ENCODE measurements at places on chromosomes 11 and 22.

DNA sequence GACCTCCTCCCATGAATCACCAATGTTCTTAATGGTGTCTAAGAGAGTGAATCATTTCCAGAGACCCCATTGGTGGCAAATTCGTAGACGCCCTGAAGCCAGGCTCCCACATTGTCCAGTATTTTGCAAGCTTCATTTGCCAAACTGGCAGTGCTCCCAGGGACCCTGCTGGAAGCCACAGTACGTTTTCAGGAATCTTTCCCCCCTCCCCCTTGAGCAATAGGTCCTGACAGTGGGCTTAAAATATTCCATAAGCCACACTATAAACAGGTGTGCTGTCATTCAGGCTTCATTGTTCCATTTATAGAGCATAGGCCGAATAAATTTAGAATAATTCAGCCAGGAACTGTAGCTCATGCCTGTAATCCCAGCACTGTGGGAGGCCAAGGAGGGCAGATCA, 125.3 kb downstream of the MORC2 start:
- DNase-seq = no peak

DNA sequence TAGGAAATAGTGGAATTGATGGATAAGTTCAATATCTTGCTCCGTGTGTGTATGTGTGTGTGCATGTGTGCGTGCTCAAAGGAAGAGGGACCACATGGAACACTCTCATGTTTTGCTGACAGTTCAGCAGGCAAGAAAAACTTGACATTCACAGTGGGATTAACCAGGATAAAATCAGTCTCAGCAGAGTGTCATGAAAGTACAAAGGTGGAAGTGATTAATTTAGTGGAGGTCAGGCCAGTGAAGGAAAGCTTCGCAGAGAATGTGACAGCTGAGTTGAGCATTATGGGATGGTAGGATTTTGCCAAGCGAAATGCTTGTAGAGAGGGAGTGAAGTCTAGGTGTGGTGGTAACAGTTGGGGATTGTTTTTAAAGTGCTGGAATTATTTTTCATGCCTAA, 15.7 kb upstream of the FBXO3 start:
- no peak for DNase-seq

- no peak for DNase-seq
These were observed 11.3 kb downstream of the ARFGAP2 start for GRCh38 chr11:47165253-47165840.

- DNase-seq = no peak
These were observed 17.9 kb downstream of the CD5 start for GRCh38 chr11:61120099-61120705.

DNA sequence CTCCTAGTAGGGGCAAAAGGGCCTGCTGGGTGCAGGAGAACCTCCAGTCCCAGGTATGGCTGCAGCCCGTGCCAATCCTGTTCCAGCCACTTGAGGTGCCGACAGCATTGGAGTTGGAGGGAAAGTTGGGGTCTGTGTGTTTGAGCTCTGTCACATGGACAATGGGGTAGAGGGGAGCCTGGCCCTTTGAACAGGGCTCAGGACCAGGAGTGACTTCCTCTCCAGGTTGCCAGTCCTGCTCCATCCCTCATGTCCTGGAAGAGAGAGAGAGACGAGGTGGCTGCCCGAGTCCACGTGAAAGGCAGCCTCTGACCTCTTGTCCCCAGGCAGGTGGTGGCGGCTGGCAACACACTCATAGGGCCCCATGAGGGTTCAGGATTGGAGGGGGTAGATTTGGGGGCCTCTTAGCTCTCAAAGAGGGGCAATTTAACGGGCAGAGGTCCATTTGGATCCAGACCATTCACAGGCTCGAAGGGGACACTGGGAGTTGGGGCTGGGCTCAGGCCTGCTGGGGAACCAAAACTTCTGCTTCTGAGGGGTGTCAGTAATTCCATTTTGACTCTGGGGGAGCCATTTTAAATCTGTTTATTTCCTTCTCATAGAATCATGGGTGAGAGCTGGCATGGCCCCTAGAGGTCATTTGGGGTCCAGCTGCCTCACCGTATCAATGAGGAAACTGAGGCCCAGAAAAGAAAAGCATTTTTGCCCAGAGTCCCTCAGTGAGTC, 4.1 kb downstream of the ADORA2A start:
- no peak for DNase-seq

DNA sequence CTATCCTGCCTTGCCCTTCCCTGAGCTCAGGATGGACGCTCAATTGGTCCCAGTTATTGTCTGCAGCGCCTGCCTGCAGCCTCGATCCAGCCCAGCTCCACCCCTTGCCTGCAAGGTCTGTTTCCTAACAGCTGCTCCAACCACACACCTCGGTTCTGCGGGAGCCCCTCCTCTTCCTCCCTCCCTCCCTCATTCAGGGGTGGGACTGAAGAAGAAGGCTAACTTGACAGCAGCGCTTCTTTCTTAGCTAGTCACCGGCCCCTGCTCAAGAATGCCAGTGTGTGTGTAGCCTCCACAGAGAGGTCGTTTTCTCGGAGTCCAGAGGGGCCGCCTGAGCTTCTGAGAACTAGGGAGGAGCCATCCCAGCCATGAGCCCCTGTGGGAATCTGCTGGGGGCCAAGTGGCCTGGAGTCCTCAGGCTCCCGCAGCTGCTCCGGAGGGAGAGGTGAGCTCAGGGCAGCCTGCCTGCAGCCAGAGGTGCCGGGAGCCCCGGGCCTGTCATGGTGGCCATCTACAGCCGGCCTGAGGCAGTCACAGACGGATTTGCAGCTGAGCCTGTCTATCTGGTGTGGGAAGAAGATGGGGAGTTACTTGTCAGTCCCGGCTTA, 36.1 kb downstream of the LIMK2 start:
- peak; percentile 86 for DNase-seq

- no peak for DNase-seq
These were observed 34.7 kb downstream of the OPCML start for GRCh38 chr11:133497477-133498140.

DNA sequence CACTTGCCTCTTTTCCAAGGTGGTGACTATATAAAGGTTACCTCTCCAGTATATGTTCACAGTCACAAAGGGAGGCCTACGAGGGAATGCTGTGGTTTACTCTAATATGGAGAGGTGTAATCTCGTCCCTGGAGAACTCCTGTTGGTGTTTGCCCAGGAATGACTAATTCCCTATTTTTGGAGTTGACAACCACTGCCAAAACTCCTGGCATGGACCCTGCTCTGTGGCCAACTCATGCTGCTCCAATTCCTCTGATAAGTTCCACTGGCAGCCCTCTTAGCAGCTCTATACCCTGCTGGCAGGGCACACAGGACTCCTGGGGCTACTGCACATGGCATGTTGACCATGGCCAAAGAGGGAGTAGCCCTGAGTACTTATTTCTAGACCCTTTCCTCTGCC, 418.7 kb upstream of the ANO5 start:
- no peak for DNase-seq

- no peak for DNase-seq
These were observed 39.7 kb upstream of the ACCSL start for GRCh38 chr11:44008088-44008501.

DNA sequence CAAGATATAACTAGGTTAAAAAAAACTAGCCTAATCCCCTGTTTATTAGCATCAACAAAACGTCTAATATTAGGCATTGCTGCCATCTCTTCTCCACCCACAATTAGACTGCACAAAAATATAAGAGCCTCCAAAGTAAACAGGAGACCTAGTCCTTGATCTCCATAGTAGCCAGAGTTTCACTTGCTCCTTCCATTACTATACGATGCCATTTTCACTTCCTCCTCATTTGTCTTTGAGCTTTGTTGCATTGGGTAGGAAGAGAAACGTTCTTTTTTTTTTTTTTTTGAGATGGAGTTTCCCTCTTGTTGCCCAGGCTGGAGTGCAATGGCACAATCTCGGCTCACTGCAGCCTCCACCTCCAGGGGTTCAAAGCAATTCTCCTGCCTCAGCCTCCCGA, 42.3 kb upstream of the RDX start:
- no peak for DNase-seq

GRCh38 chr22:45358127-45358526, 48.4 kb downstream of the FAM118A start:
- DNase-seq = no peak

GRCh38 chr11:86811637-86812321, 11.4 kb downstream of the PRSS23 start:
- DNase-seq = no peak

DNA sequence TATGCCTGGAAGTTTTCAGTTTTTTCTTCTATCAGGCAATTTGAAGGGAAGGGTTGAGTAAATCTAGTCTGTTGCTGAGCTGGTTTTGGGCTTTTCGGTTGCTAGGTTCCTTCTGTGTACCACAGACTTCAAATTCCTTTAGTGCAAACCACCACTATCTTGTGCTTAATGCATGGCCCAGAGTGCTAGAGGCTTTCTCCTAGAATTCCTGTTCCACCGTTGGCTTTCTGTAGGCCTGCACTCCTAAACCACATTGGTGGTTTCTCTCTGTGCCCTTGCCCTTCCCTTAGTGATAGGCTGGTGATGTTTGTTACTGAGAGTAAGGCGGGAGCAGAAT, 47.1 kb upstream of the CTSC start:
- no peak for DNase-seq

DNA sequence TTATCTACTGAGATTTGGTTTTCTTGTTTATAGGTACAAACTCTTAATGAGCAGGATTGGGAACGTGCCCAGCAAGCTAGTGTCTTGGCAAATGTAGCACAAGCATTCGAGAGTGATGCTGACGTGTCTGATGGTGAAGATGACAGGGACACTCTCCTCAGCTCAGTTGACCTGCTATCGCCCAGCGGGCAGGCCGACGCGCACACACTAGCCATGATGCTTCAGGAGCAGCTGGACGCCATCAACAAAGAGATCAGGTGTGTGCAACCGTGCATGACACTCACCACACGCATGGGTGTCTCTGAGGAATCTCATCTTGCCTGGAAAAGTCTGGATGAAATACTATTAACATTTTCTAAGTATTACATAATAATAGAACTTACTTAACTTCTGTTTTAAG, 54.7 kb upstream of the CTTN start:
- DNase-seq = no peak

DNA sequence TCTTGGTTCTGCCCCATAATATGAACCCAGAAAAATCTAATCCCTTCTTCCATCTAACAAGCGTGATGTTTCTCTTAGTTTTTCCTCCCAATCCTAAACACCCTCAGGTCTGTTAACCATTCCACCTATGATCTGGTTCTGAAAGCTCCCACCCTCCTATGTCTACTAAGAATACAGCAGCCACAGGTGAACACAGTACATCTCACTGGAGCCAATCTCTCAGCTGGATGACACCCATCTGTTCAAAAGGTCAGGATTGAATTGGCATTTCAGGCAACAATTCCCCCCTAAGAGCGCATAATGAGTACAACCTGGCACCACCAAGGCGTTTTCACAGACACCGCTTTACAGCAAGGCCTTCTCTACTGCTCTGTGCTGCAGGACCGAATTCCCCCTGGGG, 19.0 kb upstream of the APOA1 start:
- DNase-seq = no peak

GRCh38 chr22:38066381-38067027, 9.3 kb downstream of the PICK1 start:
- no peak for DNase-seq

DNA sequence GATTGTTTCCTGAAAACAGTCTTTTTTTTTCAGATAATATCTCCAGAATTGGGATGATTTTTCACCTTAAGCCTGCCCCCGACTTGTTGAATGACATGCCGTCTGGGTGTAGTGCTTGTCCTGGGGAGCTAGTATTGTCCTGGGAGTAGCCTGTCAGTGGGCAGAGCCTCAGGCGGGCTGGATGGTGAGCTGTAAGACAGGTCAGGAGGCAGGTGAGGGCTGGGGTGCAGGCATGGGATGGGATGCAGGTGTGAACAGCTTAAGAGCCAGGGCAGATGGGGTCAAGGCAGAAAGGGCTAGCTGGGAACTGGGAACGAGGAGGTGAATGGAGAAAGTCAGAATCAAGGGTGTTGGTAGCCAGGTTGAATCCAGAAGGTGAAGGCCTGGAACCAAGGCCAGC, 200.2 kb downstream of the CSNK2A3 start:
- DNase-seq = no peak

- DNase-seq = peak; percentile 41
These were observed 71.6 kb downstream of the LRP5 start for GRCh38 chr11:68383976-68384501.

DNA sequence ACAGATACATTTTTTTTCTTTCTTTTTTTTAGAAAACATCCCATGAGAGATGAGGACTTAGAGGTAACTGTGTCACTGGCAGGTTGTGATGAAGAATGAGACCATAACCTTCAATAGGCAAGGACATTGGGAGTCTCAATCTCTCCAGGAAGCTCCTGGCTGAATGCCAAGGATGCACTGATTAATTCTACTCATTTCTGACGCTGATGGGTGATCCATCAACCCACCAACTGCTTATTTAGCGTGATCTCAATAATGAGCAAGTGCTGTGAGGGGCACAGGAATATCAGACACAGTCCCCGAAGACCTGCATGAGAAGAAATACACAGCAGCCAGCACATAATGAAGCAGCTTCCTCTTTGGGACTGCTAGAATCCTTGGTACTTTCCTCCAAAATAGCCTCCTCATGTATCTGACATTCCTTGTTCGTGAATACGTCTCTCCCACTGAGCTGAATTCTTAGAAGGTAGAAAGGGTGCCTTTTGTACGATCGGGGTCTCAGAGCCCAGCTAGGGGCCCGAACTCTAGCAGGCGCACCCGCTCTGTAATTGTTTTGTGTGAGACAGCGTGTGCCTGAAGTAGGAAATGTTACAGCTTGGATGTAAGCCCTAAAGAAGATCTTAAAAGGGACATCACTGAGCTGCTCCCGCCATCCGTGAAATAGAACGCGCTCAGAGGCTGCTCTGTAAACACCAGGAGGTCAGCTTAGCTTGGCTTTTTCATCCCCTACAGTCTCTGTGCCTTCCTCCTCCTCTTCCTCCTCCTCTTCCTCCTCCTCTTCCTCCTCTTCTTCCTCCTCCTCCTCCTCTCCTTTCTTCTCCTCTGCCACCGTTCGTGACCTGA, 7.2 kb downstream of the CLMP start:
- DNase-seq = no peak

GRCh38 chr22:48843640-48844039, 984.0 kb downstream of the BRD1 start:
- DNase-seq = no peak

DNA sequence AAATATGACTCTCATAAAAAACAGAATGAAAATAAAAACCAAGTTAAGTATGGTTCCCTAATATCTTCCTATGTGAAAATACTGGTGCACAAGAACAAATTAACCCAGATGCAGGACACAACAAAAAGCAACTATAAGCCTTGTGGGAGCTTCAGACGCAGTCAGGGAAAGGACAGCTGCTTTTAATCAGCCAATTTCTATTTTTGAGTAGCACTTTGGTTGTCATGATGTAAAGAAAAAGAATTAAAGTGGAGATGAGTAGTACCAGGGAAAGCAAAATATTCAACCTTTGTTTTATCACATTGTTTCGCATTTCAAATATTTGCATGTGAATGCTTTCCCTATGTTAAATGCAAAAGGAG, 339.9 kb downstream of the SOX6 start:
- DNase-seq = no peak

Measured in hematopoietic multipotent progenitor cell (in vitro differentiated cells).